ENCODE measurements at places on chromosomes 11 and 22. TPM values are rescaled to one million over a fixed set of nuclear protein-coding genes. Genes with fewer than 3 reads are reported as not detected.
A peak's percentile ranks its signal among the peaks of the same experiment; 100 is the strongest.

Gene OR52B2
- not detected for total RNA-seq

Gene LAMTOR1
- 183 TPM for total RNA-seq

Gene GP1BB
- 1.5 TPM for total RNA-seq

Gene ACAT1
- total RNA-seq = 51.7 TPM

Gene KCNK4
- total RNA-seq = not detected

Gene C11orf16
- total RNA-seq = not detected

Gene CHRDL2
- not detected for total RNA-seq

Gene DDT
- total RNA-seq = 115 TPM

- DNase-seq = no peak
Observed at GRCh38 chr11:35605706-35606105, 12.6 kb upstream of the FJX1 start.

DNA sequence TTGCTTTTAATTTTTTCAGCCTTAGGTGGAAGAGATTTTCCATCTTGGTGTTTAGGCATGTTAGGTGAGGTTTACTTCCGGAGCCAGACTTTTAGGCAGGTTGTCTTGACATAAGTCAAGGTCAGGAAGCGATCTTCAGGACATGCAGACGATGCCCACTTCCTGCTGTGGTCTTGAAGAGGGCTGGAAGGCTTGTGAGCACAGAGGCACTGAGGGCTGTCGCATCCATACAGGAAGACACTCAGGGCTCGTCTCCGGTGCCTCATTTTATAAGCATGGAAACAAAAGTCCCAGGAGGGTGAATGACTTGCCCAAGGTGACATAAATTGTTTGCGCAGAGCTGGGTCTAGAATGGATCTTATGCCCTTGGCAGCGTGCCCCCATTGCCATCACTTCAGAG is 30.8 kb downstream of the MARK2 start:
- no peak for DNase-seq

GRCh38 chr22:47196166-47196849 is 433.9 kb downstream of the TBC1D22A start:
- no peak for DNase-seq

DNA sequence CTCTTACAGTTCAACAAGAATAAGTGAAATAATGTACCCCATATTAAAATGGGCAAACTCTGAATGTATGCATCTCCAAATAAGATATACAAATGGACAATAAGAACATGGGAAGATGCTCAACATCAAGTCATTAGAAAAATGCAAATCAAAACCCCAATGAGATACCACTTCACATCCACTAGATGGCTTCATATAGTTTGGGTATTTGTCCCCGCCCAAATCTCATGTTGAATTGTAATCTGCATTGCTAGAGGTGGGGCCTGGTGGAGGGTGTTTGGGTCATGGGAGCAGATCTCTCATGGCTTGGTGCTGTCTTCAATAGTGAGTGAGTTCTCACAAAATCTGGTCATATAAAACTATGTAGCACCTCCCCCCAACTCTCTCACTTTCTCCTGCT is 5.7 kb downstream of the MPZL2 start:
- no peak for DNase-seq

GRCh38 chr11:2218031-2218633 is 46.5 kb upstream of the TH start:
- DNase-seq = no peak

- DNase-seq = no peak
Observed at GRCh38 chr11:123413636-123414035, 16.4 kb upstream of the GRAMD1B start.

GRCh38 chr22:20952544-20953341 is 14.3 kb upstream of the AIFM3 start:
- no peak for DNase-seq

- no peak for DNase-seq
Observed at GRCh38 chr11:96156379-96156722, 186.6 kb downstream of the MAML2 start.

GRCh38 chr22:24501301-24502005 is 6.3 kb downstream of the UPB1 start:
- DNase-seq = no peak

- no peak for DNase-seq
Observed at GRCh38 chr11:8055091-8055835, 25.7 kb upstream of the TUB start.

DNA sequence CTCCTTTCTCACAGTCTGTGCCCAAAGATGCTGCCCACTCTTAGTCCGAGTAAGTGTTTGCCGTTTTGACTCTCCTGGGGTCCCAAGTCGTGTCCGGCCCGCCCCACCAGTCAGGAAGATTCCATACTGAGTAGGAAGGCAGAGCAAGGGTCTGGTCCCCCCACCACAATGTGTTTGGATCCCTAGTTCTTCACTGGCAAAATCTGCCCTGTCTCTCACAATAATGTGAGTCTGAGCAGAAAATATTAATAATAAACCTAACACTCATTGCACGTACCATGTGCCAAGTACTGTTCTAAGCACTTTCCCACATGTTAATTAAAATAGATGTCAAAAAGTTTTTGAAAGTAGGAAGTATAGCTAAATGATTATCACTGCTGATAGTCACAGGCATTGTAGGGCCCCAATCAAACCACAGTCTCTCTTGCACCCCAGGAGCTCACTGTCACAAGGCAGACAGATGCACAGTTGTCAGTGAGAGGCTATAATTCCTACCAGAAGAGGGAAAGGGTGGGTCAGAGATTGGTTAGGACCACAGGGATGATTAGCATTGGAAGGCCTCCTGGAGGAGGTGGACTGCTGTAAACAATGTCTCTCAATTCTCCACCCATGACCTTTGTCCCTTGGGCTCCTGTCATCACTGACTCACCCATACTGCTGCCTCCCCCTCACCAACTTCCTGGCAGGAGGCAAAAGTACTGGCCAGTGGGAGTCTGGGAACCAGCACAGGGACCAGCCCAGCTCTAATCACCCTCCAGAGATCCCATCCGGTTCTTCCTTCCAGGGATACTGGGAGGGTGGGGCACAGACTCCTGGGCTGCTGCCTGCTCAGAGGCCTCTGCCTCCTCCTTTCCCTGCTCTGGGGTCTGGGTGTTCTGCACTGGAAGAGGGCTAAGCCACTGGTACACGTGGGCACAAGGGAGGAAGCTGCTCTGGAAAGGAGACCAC is 1.0 kb upstream of the POLD4 start:
- DNase-seq = peak; percentile 93

DNA sequence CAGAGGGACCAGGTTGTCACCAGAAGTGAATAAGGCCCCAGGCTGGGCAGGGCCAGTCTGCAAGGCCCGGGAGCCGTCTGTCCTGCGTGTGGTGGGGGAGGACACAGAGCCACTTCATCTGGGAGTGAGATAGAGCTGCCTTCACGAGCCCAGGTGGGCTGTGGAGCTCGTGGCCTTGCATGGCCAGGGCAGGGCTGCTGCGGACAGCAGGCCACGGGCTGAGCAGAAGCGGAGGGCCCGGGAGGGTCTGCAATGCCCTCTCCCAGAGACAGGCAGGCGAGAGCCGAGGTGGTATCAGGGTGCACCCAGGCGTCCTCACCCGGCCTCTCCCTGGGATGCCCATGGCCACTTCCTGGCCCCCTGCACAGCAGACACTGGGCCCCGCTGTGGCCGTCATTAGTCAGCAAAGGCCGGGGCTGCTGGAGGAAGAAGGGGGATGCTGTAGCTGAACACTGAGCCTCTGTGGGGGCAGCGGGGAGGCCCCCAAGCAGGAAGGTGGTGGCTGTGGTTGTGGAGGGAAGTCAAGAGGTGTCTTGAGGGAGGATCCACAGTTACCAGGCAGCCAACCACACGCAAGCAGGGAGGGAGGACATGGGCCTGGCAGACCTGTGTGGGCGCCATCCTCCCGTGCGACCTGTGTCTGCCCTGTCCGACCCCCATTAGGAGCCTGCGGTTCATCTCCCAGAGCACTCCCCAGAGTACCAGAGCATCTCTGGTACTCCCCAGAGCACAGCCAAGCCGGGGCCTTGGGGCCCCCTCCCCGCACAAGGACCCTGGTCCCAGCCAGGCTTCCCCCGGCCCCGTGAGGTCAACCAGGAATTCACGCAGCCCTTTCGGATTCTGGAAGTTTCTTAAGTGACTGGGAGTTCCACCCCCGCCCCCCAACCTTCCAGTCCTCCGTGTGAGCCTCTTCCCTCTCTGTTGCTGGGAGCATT is 1109.5 kb downstream of the BRD1 start:
- no peak for DNase-seq

DNA sequence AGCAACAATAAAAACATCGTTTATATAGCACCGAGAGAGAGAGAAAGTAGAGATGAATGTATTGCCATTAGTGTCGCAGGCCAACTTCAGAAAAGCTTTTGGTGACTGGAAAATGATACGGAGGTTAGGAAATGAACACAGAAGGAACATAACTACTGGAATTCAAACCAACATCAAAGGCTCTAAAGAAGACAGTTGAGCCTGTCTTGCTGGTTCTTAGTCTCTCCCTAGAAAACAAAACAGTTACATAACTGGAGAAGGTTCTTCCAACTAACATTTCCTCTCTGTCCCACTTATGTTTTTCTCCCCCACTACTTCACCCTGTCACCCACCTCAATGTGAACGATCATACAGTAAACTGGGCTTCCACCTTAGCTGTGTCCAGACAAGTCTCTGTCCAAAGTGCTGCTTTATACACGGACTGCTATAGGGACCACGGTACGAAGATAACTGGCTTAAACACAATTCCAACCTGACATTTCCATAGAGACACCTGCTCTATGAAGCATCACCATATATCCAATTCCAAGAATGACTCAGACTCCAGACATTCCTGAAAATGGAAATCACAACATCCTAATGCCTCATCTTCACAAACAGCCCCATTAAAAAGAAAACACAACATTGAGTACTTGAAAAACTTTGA is 85.2 kb upstream of the ARHGAP32 start:
- no peak for DNase-seq

DNA sequence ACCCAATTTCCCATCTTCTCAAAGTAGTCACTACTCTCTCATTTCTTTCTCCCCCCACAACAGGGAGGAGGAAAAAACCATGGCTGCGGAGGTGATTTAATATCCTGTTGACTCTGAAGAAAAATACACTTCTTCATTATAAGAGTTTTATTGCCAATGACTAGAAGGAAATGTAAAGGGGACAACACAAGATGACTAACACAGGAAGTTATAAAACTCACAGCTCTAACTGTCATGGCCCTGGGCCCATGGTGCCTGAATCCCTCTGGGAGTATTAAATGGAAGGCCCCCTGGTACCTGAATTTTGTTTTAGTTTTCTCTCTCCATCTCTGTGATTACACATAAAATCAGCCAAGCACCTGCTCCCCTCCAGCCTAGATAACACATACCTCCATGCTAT is 352.8 kb upstream of the FAT3 start:
- DNase-seq = no peak

- DNase-seq = no peak
Observed at GRCh38 chr22:23772649-23773473, at the start of gene MMP11. TSS of gene MMP11 (plus strand) at chr22:23772849. CDS start at chr22:23772871, 22 bp downstream.

DNA sequence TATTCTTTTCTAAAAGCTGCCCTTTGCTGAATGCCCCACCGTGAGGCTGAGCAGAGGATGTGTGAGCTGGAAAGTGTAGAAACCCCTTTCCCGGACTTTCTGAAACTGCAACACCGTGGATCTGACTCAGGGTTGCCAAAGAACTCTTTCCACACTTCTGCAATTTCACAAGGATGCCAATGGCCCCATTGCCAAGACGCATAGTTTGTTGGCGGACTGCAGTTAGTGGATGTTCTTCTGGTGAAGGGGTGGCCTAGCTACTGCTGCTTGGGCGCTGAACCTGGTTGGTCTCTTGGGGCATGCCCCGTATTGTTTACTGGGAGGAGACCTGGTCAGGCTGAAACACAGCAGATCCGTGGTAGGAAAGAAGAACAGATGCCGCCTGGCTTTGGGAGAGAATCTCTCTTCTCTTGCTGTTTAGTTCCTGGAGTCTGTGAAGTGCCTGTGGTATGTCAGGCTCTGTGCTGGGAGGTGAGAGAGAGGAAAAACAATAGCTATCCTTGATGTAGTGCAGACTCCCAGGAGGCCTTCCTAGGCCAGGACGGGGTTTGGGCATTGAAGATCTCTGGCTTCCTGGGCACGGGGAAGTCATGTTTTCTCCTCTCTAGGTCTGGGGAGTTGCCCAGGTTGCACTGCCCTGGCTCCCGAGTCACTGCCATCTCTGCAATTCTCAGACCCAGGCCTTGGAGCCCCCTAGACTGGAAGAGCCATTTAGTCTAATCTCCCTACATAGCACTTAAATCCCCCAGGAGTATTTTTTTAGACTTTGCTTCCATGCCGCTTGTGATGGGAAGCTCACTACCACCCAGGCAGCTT is 26.9 kb downstream of the CD82 start:
- peak; percentile 21 for DNase-seq

GRCh38 chr11:10674911-10675440 is 18.6 kb downstream of the IRAG1 start:
- DNase-seq = no peak

DNA sequence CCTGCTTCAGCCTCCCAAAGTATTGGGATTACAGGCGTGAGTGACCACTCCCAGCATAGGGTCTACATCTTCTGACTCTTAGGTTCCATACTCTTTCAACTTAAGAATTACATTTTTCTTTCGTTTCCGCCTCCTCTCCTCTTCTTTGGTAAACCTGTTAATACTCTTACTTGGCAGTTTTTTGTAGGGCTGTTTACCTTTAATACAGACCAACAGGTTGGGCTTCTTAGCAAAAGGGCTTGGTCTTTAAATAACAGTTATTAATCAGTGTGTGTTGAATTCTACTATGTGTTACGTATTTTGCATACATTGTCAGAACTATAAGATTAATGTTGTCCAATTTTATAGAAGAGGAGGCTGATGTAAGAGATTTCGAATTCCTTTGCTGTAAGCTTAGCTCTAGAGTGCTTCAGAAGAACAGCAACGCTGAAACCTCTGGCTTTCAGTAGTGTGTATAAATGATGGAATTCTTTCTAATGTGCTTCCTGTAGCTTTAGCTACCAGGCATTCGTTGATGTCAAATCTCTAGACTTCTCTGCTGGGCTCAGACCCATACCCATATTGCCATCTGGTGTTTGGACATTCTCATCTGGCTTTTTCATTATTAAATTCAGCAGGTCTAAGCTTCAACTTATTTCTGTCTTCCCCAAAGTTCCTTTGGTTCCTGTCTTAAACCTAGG is 3.1 kb downstream of the FDX1 start:
- no peak for DNase-seq
